ENCODE measurements at places on chromosomes 3 and 15.
A peak's percentile ranks its signal among the peaks of the same experiment; 100 is the strongest.

DNA sequence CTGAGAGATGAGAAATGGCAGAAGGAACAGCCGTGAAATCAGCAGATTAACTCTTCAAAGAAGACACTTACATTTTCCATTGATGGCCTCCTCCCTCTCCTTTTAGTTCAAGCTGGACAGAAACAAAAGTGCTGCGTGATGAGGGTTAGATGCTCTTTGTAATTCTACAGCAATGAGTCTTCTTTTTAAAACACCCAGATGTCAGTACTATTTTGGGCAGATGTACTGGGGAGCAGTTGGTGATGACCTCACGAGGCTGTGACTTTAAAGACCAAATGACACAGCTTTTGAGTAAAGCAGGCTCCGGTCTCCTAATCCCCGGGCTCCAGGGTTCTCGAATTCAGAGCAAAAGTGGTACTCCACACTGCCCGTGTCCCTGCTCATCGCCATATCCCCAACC, 198.2 kb downstream of the SLCO3A1 start:
- DNase-seq = no peak

DNA sequence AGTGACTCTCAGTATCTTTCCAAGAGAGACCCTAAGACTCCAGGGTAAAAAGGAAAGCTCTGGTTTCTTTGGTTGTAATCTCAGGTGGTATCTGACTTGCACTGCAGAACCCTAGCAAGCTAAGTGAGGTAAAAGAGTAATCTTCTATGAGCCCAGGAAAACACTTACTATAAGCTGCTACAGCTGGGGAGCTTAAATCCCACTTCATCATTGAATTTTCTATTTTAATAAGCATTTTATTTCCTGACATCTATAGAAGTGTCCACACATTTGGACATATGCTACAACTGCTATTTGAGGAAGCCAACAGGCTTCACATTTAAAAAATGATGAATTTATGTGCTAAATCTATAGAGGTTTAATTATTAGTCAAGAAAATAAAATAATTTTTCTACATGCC, 73.1 kb upstream of the GUCA1C start:
- DNase-seq = no peak

GRCh38 chr3:76679541-76679940, 360.4 kb upstream of the ROBO2 start:
- DNase-seq = no peak

DNA sequence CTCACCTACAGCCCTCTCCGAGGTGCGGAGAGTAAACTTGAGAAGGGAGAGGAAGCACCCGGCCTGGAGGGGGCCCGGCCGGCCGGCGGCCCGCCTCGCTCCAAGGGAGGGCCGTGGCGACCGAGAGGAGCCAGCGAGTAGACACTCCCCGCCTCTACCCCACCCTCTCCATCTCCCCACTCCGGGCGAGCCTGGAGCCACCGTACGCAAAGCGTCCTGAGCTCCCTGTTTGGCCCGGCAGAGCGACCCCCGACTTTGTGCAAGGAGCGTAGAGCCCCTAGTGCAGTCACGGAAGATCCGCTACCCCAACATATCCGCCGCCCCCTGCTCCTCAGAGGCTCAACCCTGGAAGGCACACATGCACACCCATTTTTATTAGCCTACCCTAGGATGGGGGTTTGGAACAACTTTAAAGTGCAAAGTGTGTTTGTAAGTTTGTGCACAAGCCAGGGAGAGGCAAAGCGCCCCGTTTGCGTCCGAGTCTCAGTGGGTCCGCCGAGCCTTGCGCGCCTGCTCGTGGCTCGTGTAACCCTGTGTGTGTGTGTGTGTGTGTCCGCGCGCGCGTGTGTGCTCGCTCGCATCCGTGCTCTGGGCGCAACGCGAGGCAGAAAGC, 508 bp upstream of the SMAD6 start:
- DNase-seq = no peak

DNA sequence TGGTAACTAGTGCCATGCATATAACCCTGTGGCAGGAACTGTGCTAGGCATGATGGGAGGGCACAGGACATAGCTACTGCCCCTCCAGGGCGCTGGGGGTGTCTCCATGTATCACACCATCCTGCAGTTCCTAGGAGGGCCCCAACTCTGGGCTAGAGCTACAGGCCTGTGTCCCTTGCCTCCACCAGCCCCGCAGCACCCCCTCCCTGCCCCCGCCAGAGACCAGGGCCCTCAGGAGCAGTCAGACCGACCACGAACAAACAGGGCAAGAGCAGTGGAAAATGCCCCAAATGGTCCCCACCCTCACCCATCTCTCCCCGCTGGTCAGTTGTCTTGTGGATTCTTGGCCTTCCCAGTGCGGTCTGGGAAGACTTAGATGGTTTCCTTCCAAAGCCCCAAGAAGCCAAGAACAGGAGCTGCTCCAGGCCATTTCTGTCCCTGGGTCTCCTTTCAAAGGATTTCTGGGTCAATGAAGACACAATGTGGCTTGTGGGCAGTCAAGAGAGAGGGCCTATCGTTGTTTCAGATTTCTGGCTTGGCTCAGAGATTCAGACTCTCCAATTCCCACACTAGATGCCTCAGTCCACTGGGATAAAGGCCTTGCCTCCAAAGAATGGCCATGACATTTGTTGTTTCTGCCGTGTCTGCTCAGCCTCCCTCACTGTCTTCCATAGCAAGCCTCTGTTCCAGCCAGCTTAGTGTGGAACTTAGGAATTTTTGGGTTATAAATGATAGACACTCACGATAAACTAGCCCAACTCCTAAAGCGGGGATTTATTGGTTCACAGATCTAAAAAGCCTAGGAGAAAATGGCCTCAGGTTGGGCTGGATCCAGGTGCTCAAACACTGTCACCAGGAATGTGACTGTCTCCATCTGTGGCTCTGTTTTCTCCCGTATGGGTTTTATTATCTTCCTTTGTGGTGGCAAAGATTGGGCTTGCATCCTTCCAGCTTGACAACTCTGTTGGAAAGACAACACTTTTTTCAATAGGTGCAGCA, 80.6 kb downstream of the LSM3 start:
- DNase-seq = no peak

DNA sequence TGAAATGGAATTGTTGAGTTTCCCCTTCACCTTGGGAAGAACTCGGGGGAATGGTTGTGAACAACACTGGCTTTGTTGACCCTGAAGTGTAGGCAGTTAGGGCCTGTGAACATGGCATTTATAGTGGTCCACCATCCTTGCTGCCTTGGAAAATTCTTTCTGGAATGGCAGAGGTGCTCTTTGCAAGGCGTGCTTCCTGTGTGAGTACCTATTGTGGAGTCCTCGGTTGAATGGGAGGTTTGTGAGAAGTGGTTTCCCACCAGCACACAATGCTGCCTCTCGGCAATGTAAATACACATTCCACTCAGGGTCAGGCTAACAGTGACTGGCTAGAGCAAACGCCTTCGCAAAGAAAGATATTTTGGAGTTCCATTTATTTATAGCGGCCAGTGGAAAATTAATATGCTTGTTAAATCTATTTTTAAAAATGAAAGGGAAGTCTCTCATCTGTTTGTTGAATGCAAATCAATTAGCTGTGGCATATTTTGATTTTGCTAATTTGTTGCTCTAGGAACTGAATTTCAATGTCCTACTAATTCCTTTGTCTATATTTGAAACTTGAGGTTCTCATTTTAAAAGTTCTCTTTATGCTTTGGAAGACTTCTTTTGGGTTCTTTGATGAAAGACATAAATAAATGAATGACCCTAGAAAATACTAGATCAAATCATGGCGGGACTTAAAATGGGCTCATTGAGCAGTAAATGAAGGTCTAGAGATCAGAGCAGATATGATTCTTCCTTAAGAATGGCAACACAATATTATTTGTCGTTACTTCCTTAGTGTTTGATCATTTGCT, 59.5 kb downstream of the FNDC3B start:
- no peak for DNase-seq

- peak; percentile 17 for DNase-seq
Measured at GRCh38 chr3:195563317-195563716, 20.2 kb upstream of the PPP1R2 start.

DNA sequence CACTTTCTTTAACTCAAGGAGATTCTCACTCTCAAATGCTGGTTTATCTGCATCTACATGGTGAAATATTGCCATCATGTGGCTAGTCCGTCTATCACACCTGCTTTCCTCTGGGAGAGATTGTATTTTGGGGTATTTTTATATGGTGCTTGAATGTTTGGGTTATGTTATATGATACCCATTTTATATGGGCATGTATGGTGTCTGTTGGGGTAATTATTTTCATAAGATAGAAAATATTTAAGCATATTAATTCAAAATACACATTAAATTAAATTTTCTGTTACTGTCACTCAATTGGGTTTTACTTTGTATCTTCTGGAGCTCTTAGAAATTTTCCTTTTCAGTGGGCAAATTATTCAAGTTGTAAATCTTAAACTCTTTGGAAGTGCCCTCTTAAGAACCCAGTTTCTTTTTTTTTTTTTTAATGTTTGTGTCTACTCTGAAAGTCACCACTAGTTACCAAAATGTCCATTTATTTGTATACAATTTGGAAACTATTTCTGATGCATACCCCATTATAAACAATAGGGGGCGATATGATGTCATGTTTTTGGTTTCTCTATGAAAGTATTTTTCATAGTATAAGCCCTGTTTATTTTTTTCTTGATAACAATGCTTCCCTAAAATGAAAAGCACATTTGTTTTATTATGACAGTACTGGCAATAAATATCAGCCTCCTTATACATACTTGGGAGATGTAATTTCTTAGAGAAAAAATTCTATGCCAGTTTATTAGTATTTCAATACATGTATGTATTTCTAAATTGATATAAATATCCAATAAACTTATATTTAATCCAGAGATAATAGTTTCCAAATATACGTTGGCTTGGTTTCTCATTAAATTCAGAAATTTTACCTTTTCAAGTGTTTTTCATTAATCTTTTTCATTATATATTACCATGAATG, 36.1 kb upstream of the PLSCR5 start:
- peak; percentile 44 for DNase-seq

GRCh38 chr15:75030424-75030823, 7.0 kb downstream of the PPCDC start:
- DNase-seq = no peak

GRCh38 chr15:78195735-78196201, 38.6 kb downstream of the ACSBG1 start:
- DNase-seq = no peak

DNA sequence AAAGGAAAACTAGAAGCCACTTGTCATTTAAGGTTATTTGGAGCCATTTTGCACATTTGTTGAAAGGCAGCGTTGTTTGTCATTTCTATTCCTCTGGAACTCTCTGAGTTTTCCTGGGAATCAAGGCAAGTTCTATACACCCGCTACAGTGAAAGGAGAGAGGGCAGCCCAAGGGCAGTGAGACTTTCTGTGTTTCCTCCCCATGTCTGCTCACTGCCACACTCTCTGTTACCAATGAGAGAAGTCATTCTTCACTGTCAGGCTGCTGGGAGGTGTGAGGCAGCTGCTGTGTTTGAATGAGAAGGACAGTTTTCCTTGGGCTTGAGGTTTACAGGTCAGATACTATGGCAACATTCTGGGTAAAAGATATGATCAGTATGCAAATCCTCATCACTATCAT, 36.0 kb downstream of the ATP13A5 start:
- DNase-seq = no peak

GRCh38 chr3:62696011-62696410, 179.2 kb downstream of the CADPS start:
- no peak for DNase-seq

DNA sequence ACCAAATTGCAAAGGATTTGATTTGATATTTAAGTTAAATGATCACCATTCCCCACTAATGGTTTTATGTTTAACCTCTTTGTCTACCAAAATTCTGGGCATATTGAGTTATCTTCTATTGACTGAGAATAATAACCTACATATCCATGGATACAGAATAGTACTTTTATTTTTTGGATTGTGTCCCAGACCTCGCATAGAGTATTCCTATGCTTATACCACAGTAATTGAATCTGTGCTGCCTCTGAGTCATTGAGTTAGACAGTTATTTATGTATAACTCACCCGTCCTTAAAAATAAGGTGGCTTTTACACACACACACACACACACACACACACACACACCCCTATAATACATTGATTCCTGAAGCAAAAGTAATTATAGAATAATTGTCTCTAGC, 690.1 kb upstream of the BCHE start:
- no peak for DNase-seq

DNA sequence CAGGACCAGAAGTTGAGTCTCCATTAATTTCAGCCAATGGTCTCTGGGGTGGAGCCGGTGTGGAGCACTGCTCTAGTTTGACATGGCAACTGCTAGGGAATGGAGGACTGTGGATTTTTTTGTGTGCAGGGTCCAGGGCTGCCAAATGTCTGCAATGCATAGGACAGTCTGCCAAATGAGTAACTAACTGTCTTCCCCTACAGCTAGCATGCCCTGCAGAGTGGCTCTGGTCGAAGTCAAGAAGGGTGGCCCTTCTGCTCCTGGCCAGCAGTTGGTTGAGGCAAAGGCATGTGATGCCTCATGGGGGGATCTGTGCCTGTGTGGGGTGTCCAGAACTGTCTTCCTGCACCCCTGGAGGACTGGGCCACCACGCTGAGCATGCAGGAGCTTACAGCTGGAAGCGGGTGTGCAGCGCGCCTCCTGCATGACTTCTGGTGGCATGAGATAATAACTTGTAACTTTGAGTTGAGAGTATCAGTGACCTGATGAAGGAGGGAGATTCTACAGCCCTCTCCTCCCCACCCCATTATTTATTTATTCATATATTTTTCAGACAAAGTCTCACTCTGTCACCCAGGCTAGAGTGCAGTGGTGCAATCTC, 4.6 kb downstream of the TPRA1 start:
- no peak for DNase-seq

DNA sequence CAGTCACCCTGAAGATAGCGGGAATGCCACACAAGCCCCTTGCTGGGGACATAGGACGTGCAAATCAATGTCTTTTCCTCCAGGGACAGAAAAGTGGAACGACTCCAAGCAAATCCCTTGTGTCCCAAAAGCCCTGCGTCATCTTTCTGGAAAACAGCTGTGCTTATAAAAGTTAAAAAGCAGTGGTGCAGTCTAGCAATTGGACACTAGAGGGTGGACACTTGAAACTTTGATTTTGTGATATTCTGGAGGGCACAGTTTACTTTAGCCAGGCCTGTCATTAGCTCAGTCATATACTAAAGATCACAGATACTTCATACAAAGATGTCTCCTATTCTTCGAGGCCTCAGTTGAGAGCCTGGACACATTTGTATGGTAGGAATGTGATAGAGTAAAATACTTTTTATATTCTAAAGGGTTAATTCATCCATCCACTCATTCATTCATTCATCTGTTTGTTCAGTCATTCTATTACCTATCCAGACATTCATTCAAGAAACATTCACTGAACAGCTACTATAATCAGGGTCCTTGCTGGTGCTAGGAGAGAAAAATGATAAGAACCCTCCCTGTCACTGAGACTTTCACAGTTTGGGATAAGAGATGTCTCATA, 63.8 kb upstream of the ANKRD34C start:
- DNase-seq = peak; percentile 10

- DNase-seq = no peak
Measured at GRCh38 chr3:78894787-78895186, 873.0 kb downstream of the ROBO1 start.

- peak; percentile 60 for DNase-seq
Measured at GRCh38 chr15:74958320-74958907, 1.8 kb upstream of the RPP25 start.

DNA sequence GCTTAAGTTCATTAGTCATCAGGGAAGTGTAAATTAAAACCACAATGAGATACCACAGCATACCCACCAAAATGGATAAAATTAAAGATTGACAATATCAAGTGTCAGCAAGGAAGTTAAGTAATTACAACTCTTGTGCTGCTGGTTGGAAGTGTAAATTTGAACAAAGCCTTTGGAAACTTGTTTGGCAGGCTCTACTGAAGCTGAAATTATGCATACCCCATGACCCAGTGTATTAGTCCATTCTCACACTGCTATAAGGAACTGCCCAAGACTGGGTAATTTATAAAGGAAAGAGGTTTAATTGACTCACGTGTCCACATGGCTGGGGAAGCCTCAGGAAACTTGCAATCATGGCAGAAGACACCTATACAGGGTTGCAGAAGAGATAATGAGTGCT, 196.1 kb downstream of the PDCD6IP start:
- no peak for DNase-seq
